Non-pigmented ciliary epithelial cell (primary cell): ENCODE measurements at places on chromosomes 4 and X.

- no peak for DNase-seq
These were observed 73.2 kb downstream of the CBLL2 start for GRCh38 chrX:22345884-22346283.

DNA sequence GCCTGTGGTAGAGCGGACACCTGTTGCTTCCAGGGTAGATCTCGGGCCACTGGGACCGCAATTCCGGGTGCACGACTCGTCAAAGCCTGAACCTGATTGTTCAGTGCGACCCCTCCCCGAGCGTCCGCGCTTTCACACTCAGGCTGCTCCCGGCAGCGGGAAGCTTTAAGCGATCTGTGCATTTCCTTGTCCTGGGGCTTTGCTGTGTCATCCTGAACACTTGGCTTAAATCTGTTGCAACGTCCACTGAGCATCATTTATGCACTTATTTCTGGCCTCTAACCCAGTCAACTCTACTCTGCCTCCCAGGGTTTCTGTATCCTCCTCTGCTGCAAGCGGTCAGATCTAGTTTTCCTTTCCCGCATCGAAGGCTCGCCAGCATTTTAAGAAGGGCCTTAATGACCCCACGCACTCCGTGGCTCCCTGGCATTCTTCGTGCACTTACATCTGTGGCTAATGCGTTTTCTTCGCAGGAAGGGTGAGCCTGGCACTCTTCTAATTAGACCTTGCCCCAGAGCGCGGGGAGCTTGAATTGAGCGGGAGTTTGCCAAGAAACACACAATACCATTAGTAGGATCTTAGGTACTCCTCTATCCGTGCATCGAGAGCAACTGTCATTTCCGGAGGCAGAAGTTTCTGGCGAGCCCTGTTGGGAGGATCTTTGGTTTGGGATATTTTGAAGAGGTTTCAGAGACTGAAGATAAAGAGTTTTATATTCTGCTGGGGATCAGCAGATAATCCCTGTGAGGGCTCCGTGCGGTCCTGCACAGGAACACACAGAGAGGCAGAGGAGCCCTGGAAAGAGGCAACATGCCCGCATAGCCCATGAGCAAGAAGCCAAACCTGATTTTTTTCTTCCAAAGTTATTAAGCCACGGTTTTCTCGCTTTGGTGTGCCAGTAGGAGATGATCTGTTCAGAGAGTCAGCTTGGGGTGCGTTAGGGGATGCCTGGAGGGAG is 654 bp upstream of the DDIT4L start:
- no peak for DNase-seq

DNA sequence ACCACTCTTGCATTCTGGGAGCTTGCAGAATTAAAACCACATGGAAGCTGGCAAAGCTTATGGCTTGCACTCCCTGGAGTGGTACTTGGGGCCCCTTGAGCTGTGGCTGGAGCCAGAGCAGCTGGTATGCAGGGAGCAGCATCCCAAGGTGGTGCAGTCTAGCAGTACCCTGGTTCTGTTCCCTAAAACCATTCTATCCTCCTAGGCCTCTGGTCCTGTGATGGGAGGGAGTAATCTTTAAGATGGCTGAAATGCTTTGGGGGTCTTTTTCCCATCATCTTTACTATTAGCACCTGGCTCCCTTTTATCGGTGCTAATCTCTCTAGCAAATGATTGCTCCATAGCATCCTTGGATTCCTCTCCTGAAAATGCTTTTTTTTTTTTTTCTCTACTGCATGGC is 56.1 kb downstream of the MAGEB17 start:
- DNase-seq: no peak

DNA sequence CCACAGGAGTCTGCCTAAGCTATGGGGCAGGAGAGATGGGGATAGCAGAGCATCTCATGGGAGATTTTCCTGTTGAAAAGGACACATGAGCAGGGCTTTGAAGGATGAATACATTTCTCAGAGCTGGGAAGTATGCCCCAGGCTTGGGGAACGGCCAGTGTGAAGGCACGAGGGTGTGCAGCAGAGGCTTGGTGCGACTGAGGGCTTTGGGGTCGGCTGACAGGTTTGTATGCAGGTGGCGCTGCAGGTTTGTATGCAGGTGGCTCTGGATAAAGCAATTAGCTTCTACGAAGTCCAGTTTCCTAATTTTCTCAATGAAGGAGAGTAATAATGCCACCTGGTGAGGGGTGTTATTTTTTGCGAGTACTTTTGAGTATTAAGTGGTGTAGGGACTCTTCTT is 6.8 kb upstream of the KIAA0232 start:
- no peak for DNase-seq

DNA sequence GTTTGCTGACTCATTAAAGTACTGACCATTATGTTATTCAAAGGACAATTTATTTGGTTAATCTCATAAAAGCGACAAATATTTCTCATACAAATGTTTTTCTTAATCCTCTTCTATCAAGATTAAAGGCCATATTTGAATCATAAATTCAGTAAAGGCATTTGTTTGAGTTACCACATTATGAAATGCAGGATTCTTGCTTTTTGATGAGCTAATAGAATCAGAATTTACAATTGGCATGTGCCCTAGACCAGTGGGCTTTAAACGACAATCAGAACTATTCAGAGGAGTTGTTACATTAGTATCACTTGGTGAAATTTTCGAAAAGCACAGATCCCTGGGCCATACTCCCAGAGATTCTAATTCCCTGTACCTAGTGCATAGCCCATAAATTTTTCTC is 55.3 kb downstream of the KLHL4 start:
- DNase-seq: no peak

GRCh38 chrX:82676386-82676785 is 831.7 kb upstream of the POU3F4 start:
- DNase-seq: no peak

- no peak for DNase-seq
These were observed 1114.7 kb upstream of the PABPC4L start for GRCh38 chr4:135316266-135316779.

GRCh38 chrX:14235004-14235403 is 205.3 kb upstream of the GEMIN8 start:
- no peak for DNase-seq

- peak; percentile 13 for DNase-seq
These were observed 6.4 kb upstream of the SMIM9 start for GRCh38 chrX:154840856-154841255.

DNA sequence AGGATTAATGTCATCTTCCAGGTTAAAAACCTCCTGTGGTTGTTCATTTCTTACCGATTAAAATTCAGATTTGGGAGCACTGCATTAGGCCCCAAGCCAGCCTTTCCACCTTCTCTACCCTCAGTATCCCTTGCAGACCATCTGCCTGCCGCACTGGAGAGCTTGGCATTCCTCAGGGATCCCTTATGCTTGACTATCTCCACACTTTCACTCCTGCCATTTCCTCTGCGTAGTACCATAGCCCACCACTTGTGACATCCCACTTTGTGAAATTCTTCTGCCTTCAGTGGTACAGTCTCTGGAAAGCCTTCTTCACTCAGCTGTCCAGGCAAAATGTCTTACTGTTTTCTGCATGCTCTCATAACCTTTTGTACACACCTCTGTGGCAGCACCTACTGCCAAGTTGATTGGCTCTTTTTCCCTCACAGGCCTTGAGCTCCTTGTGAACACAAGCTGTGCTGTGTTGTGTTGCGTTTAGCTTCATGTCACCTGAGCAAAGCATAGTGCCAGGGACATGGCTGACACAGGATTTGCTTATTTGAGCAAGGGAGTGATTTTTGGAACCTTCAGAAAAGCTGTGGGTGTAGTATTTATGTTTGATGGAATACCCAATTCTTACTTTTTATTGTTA is 156.4 kb downstream of the ARX start:
- no peak for DNase-seq

DNA sequence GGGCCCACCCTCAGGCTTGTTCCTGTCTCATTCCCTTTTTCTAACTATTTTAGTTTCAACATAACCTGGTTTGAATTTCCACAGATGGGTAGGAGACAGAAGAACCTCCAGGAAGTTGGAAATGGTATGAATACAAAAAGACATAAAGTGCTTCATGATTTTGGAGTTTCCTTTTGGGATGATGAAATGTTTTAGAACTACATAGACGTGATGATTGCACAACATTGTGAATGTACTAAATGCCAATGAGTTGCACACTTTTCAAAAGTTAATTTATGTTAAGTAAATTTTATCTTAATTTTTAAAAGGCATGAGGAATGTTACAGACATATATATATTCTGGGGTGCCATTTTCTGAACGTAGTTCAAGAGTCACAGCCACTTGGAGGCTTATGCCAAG is 41.1 kb upstream of the IBSP start:
- DNase-seq: no peak

DNA sequence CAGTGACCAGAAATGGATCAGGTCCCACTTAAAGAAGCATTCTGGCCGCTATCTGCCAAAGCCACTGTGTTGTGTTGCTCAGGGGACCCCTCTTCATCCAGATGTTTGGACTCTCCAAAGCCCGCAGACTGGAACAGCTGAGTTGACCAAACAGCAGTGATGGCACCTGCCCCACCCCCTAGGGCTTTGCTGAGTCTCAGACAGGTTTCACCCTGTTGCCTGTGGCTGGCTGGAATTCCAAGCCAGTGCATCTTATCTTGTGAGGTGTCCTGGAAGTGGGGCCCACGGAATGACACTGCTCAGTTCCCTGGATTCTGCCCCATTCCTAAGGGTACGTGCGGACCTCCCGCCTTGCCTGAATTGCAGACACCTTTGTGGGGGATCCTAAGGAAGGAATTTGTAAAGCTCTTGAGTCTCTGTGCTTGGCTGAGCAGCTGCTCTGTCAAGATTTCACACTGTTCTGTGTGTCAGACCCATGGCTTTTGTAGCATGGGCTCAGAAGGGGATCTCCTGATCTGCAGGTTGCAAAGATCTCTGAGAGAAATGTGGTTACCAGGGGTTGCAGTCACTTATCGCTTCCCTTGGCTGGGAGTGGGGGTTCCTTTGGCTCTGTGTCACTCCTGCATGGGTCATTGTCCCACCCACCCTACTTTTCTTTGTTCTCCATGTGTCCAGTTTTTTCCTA is 1707.9 kb upstream of the PCDH10 start:
- DNase-seq: no peak

GRCh38 chrX:48631376-48632090 is 34.2 kb downstream of the WDR13 start:
- peak; percentile 66 for DNase-seq

- DNase-seq: no peak
These were observed 360.3 kb downstream of the FBXW7 start for GRCh38 chr4:152175586-152175985.

GRCh38 chrX:17744896-17745523 is 7.7 kb downstream of the SCML1 start:
- no peak for DNase-seq

GRCh38 chr4:8050555-8051206 is 107.9 kb downstream of the ABLIM2 start:
- no peak for DNase-seq

- no peak for DNase-seq
These were observed 52.9 kb downstream of the NSG1 start for GRCh38 chr4:4439782-4440181.

DNA sequence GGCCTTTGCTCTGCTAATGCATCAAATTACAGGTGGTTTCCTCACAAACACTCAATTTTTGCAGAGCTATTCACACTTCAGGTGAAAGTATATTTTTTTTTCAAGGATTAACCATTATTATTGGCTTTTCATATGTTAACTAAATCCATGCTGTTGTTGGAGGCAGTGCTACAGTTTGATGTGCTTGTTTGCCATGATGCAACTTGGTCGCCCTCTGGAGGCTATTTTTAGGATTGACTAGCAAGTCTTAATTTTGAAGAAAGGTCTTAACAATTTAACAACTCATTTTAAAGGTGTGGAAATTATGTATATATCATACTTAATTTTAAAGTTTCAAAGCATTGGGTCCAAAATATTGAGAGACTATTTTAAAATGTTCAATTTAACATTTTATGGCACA is 168.8 kb upstream of the FAM47A start:
- no peak for DNase-seq

DNA sequence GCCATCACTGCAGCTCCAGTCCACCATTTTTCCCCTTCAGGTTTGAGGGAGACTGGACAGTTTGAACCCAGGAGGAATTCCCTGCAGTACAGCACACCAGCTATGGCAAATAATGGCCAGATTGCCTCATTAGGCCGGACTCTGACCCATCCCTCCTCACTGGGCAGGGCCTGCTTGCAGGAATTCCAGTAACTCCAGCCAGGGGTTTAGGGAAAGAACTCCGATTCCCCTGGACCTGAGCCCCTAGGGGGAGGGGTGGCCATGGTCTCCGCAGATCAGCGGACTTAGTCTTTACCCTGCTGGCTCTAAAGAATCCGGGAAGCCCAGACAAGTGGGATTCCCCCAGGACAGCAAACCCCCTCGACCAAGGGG is 342.8 kb downstream of the DMD start:
- no peak for DNase-seq

GRCh38 chrX:144006811-144007210 is 122.9 kb downstream of the UBE2NL start:
- DNase-seq: peak; percentile 38

DNA sequence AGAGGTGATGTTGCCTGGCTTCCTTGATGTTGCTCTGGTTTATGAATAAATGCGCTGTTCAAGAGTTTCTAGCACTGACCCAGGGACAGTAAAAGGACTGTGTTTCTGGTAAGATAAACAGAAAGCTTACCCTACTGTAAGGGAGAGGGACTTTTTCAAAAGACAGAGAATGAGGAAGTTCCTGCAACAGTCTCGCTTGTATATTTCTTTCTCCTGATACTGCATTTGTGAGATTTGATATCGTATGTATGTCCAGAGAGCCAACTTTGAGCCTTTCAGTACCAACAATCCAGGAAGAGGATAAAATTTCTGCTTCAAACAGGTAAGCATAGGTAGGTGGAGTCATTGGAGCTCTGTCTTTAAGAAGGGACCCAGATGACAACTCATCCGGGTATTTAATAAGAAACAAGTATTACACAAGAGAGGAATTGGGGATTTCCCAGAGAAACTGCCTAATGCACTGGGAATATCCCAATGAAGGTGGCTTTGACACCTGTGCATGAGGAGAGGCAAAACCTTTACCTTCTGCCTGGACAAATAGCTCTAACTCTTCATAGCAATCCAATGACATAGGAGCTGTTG is 773 bp downstream of the DAPP1 start:
- DNase-seq: no peak

DNA sequence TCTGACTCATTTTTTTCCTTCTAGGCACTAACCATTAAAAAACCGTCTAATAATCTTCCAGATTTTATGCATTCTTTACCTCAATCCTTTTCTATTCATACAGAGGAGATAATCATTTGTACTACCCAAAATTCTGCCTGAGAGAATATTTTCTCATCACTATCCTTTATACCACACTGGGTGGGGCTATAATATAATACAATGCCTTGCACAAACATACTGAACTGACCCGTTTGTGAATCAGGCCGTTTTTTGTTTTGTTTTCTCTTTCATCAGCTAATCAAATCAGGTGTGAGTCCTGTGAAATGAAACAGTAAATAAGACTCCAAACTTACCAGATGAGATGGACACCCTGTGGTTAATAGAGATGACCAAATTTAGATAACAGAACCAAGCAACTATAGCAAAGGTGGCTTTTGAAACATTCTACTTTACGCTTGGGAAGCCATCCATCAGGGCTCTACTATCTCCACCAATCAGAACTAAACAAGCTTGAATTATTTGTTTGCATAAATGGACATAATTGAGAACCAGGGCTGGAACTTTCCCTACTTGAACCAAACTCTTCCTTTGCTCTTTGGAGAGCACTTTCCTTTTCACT is 573.0 kb downstream of the GABRG1 start:
- no peak for DNase-seq

GRCh38 chrX:11632732-11633131 is 33.0 kb downstream of the ARHGAP6 start:
- no peak for DNase-seq

- DNase-seq: no peak
These were observed 173.5 kb downstream of the ASMT start for GRCh38 chrX:1788300-1788911.
